ENCODE measurements at places on chromosomes 5 and 9.

DNA sequence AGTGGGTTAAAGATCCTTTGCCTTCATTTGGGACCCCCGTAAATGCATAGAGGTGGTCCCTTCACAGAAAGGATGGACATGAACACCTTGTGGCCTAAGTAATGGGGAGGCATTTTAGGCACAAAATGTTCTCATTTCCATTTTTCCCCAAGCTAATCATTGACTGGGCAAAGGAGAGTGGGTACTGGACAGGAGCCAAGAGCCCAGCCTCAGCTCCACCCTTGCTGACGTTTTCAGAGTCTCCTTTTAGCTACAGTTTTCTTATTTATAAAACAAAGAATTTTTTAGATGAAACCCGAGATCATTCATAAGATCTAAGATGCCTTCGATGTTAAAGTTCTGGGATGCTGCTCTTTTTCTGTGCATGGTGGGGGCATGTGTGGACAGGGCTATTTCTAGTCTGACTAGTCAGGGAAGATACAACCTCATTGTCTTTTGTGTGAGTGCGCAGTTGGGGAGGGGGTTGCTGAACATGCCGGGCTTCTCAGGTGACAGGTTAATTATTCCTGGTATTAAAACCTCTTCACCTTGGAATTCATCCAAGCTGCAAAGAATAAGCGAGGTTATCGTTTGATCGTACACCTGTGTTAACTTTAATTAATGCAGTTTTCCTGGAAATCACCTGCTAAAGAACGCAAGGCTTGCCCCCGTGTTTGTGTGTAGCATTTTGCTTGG is 48.4 kb downstream of the ADAMTS16 start:
- DNase-seq: no peak

DNA sequence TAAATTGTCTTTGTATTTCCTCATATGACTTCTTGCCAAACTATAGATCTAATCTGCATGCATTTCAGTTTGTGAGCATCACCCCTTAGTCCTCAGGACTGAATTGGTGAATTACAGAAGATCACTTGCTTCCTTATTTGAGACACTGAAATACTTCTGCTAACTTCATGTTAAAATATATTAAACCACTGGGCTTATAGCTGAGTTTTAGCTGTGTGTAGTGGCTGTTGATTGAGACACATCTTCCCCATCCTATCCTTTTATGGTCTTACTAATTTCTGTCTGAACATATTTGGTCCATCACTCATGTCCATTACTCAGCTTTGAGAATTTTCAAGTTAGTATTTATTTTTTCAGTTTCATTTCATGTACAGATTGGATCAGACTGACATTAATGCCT is 295.9 kb downstream of the PSAT1 start:
- DNase-seq: no peak

- DNase-seq: no peak
Measured at GRCh38 chr5:128343168-128343567, 194.9 kb downstream of the FBN2 start.

DNA sequence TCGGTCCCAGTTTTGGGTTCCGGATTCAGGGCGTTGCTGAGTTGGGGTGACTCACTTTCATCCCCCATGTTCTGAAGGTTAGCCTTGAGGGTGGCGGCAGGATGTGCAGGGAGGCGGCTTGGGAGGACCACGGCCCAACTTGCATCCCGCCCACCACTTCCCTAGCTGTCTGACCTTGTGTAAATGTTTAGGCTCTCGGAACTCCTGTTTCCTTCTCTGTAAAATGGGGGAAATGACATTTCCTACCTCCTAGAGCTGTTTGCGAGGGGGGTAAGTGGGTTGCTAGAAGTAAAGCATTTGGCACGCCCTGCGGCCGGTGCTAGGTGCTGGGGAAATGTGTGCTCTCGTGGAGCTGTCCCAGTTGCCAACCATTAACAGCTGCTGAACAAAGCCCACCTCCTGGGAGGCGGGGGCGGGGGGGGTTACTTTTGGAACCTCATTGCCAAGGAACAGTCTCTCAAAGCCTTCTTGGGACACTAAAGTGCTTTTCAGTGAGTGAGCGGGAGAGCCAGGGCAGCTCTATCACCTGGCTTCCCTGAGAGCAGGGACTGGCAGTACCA is 27.5 kb downstream of the PTGES2 start:
- no peak for DNase-seq

DNA sequence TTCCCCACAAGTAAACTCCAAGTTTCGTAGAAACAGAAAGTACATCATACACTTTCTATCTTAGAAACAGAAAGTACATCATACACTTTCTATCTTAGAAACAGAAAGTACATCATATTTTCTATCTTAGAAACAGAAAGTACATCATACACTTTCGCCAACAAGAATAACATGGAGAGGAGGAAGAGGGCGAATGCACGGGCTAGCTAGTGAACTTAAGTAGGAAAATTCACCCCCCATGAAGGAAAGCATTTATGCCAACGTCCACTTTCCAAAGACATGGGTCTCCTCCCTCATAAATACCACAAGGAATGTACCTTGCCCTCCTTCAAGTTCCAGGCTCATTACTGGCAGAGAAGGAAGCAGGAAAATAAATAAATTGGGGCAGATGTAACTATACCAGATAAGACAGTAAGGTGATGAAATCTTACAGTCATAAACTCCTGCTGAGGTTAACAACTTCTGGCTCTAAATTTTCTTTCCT is 64.7 kb downstream of the FRMD3 start:
- no peak for DNase-seq

DNA sequence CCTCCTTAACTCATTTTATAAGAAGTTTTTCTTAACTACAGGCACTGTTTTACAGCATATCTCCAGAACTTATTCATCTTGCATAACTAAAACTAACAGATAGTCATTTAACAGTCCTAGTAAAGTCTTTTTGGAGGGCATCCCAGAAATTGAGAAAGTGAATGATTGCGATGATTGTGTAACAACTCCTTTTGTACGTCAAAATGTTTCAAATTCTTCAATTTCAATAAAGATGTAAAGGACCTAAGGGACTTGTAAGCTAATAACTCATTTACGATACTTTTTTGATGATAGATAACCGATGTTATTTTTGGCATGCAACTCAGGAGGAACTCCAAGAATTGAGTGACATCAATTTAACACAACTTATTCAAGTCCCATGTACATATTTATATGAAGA is 42.7 kb downstream of the SVEP1 start:
- no peak for DNase-seq

- DNase-seq: no peak
Measured at GRCh38 chr9:119961774-119962424, 592.7 kb upstream of the BRINP1 start.

GRCh38 chr5:147336876-147337275 is 102.0 kb downstream of the STK32A start:
- no peak for DNase-seq

DNA sequence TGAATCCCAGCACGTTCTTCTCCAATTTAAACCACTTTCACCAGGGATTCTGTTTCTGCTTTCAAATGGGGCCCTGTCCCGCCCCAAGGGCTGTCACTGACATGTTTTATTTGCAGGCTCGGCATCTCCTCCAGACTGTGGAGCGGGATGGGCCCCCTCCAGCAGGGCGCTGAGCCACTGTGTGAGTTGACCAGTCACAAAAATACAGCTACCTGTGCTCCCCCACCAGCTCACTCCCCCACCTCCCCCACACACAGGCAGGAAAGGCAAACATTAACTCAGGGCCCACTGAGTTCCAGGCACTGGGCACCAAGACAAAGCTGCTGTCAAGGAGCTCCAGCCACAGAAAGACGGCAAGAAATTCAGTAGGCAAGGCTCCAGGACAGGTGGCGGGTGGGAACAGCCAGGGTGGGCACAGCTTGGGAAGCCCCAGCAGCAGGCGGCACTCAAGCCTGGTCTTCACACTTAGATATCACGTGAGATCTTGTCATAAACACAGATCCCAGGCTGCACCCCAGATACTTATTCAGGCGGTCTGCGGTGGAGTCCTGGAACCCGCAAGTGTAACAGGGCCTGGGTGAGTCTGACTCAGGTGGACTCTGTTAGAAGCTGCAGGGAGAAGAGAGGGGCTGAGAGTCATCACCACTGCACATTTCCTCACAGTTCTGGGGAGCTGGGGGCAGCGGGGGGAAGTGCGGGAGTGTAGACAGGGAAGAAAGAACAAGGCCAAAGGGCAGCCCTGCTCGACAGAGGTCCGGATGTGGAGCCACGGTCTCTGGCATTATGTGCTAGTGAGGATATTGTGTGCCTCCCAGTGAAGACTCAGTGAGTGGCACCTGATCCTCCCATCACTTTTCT is 44.7 kb downstream of the OR2V1 start:
- DNase-seq: no peak

DNA sequence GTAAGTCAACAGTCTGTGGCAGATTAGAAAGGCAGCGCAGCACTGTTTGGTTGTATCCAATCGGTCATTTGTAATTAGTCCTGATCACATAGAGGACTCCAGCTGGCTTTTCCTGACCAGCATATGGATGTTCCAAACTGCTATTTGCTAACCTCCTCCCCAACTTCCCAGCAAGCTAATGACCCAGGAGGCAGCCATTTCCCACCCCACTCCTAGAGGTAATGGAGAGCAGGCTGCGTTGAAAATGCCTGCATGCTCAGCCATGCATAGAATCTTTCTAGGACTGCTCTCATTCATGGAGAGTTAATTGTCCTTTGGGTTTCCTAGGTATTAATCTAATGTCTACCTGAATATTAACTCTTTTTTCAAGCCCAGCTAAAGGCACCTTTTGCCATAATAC is 850.6 kb upstream of the WWC1 start:
- no peak for DNase-seq

DNA sequence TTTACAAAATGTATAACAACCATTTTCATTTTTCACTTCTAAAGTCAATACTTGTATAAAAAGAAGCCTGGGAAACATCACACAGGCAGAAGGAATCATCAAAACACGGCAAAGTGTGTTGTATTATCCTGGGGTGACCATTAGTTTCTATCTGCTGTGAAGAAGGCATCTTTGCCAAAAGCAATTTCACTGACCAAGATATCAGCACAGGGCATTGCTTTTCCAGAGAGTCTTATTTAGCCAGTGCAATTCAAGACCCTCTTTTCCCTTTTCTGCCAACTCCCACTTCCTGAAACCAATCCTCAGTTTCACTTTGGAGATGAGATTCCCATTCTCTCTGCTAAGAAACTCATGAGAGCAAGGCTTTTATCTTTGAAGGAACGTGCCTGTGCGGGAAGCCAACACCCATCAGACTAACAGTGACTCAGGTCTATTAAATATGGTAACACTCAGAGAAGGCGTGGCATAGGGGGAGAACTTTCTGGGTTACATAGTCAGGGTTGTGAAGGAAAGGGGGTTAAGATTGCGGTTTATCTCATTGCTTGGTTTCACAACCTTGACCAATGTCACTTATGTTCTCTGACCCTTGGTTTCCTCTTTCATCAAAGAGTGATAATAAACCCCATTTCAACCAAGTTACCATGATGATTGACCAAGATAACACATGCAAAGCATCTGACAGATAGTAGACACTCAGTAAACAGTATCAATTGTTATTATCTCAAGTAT is 666.9 kb upstream of the KLF4 start:
- no peak for DNase-seq

DNA sequence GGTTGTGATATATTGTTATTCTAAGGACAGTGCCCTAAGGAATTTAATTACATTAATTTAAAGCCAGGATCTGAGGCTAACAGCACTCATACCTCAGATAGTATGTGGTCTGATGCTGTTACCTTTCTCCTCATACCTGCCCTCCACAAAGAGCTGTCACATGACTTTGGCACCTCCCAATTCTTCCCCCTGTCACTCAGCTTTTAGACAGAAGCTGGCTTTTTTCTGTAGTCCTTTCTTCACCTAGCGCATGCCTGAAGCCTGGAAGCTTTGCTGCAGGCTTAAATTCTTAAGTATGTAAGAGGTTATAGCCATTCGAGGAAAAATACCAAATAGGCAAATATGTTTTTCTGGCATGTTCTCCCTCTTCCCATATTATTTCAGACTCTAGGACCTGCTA is 61.0 kb upstream of the ADAMTS19 start:
- no peak for DNase-seq

DNA sequence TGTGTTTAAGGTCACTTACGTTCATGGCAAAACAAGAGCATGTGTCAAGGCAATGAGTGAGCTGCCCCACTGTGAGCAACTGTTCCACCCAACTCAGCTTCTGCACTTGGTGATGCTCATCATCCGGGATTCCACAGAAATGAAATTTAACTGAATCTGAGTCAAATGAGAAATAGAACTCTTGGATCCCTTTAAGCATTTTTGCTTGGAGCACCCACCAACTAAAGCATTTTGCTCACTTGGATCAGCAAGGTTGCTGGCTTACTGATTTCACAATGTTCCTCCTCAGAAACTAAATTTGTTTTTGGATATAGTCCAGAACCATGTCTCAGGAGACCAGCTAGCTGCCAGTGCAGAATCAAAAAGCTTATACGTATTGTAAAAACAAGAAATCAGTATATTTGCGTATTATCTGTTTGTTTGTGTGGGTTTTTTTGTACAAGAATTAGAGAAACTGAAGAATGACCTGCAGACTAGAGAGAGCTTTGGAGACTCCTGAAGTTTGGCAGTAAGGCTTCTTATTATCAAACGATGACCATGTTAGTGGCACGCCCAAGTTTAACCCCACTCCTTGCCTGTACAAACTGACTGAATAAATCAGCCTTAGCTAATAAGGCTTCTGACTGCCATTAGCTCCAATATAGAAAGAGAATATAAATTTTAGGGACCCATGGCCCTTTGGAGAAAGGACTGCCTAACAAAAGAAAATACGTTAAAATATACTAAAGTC is 153.8 kb upstream of the FST start:
- no peak for DNase-seq

DNA sequence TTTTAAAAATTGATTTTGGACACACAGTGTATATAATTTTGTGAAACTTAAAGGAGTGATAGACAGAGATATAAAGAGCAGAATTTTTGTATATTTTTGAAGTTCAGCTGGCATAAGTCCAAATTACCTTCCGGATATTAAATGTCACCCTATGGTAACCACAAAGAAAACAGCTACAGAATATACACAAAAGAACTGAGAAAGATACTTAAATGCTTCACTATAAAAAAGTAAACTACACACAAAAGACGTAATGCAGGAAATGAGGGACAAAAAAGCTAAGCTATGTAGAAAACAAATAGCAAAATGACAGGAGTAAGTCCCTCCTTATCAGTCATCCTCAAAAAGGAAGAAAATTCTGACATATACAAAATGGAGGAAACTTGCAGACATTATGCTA is 29.4 kb downstream of the HACD4 start:
- DNase-seq: no peak

DNA sequence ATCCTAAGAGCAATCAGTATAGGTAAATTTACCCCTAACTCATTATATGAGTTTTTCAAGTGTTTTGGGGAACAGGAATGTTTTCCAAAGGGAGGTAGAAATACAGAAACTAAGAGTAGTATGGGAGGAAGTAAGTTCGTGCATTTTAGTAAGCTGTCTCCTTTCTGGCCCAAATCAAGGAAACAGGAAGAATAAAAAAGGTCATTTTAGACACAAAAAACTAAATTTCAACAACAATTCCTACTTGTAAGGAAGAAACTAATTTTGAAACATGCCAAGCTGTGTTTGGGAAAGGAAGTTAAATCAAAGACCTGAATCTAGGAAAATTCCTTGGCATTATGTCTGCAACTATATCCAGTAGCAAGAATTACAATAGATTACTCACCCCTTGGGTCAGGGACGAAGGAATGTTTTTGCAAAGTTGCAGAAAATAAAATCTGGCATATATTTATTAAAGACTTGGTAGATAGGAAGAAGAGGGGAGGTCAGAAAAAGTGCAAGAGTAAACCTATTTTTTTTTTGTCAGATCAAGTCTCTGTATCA is 6.5 kb upstream of the RPS6 start:
- no peak for DNase-seq

All from breast epithelium (tissue), 4 donors.